ENCODE measurements at places on chromosomes 1 and 21.

GRCh38 chr1:207081806-207082205, 6.9 kb upstream of the C4BPB start:
- DNase-seq, result no peak

- no peak for DNase-seq
These were observed 175.8 kb upstream of the SPAG17 start for GRCh38 chr1:118360817-118361216.

DNA sequence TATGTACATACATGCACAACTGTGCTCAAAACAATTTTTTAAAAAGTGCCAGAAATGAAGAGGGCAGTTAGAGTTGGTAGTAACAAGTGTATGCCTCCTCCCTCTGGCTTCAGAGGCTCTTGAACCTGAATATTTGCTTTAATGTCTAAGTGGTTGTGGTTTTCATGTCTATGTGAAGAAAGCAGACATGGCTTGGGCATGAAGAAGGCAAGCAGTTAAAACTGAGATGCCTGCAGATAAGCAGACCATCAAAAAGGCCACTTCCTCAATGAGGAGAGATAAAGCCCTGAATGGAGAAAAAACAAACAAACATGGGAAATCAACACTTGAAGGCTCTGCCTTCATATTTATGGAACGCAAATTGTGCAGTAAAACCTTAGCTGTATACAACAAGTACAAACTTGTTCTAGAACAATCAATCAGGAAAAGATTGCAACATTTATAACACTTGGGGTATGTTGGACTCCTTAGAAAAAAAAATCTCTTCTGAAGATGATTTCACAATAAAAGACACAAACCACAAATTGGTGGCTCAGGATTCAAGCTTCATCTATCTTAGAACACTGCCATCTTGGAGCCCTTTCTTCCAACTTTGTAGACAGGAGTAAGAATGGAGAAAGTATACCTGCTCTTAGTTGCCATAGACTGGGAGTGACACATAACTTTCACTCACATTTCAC, 52.7 kb upstream of the PLA2G4A start:
- no peak for DNase-seq

GRCh38 chr1:246398126-246398813, 108.8 kb downstream of the SMYD3 start:
- DNase-seq, result no peak

- DNase-seq, result no peak
These were observed 207.6 kb upstream of the NFIA start for GRCh38 chr1:60874718-60875117.

GRCh38 chr1:46646844-46647243, 21.3 kb downstream of the ATPAF1 start:
- DNase-seq, result no peak

DNA sequence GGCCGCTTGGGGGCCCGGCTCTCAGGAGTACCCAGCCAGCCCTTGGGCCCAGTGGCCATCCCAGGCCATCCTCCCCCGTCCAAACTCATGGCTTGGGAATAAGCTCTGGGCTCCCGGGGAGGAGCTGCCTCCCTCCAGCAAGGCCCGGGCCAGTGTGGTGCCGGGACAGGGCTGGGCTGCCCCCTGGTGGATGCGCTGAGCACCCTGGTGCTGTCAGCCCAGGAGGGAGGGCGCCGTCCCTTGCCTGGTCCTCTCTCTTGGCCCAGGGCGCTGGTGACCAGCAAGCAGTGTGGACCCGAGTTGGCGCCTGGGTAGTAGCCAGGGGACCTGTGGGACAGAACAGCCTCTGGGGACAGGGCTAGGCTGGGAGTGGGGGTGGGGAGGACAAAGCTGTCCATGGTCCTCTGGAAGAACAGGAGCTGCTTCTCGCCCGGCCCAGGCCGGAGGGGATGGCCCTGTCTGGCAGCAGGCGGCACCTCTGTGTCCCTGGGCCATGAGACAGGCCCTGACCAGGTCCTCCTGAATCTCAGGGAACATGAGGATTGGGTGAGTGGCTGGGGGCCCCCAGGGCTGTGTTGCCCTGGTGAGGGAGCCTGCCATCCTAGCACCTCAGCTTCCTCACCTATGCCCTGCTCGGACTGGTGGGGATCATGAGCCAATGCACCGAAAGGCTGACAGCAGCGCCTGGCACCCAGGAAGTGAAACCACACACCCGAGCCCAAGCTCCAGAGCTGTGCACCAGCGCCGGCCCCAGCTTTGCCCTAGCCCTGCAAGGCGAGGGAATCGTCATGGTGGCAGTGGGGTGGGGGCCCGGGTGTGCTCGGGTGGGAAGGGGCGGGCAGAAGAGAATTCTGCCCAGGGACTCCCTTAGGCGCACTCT, 9.4 kb downstream of the MORN1 start:
- peak; percentile 81 for DNase-seq

DNA sequence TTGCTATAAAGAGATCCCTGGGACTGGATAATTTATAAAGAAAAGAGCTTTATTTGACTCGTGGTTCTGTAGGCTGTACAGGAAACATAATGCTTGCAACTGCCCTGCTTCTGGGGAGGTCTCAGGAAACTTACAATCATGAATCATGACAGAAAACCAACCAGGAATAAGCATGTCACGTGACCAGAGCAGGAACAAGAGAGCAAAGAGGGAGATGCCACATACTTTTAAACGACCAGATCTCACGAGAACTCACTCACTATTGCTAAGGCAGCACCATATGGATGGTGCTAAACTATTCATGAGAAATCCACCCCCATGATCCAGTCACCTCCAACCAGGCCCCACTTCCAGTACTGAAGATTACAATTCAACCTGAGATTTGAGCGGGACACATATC, 49.8 kb upstream of the RCC1 start:
- no peak for DNase-seq

DNA sequence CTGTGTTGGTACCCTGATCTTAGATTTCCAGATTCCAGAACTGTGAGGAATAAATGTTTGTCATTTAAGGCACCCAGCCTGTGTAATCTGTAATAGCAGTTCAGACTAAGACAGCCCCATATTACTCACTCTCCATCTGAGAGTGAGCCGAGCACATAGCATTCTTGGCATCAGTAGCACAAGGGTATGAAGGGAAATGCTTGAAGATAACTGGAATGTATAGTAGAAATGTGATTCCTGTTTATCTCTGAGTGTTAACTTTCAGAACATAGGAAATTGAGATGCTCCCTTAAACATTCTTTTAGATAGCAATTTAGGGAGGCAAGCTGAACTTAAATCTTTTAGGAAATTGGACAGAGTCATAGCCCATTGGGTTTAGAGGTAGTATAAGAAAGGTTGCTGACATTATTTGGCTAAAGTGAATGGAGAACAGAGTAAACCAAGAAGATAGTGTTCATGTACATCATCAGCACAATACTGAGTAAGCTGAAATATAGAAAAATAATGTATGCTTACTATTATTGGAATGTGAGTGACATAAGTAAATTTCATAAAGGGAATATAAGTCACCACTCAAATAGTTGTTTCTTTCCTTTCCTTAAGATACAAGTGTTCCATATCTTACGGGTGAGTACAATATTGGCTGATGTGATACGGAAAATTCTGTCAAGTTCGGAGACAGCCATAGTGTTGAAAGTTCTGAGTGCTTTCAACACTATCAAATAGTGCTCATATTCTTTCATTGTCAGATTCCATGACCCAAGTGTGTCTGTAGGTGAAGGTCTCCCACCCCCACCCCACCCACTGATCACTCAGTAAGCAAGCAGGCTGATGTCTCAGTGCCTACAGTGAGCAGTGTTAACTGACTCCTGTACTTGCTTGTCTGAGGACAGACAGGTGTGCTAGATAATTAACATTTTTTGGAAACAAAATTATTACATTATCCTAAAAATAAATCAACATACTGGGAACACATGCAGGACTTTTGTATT, 73.7 kb downstream of the LRRC8D start:
- DNase-seq, result no peak

- DNase-seq, result no peak
These were observed 107.2 kb upstream of the MARK1 start for GRCh38 chr1:220420726-220421125.

DNA sequence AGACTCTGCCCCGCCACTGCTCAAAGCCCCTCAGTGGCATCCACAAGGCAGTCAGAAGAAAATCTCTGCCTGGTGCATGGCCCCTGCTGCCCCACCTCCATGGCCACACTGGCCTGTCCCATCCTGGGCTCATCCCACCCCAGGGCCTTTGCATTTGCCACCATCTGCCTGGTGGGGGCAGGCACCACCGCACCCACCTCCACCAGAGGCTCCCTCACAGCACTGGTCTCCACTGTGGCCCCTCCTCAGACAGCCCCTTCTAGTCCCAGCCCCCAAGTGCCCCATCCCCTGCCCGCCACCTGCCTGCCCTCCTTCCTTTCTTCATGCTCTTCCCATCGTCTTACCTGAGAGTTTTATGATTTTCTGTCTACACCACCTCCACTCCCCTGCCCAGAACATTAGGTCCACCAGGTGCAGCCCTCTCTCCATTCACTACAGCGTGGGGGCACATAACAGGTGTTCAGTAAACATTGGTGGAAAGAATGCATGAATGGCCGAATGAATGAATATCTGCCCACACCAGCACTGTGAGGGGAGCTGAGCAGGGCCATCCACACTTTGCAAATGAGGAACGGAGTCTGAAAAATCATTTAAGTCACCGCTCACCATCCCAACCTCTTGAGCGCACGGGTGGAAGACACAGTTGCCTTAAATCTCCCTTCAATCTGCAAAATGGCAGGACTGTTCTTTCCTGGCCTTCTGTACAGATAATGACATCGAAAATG, 2.1 kb downstream of the PRDM15 start:
- DNase-seq, result no peak

DNA sequence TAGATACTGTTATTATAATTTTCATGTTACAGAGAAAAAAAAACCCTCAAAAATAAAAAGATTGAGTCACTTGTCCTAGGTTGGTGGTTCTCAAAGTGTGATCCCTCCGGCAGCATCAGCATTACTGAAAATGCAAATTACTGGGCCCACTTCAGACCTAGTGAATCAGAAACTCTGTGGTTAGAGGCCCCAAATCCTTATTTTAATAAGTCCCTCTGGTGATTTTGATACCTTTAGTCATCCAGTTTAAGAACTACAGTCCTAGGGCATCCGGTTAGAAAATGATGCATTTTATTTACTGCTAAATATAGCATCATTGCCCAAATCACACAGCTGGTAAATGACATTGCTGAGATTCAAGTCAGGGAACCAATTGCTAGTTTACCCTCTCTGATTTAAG, 203.7 kb upstream of the RUNX1 start:
- no peak for DNase-seq

- peak; percentile 43 for DNase-seq
These were observed 110.4 kb downstream of the PPIAL4G start for GRCh38 chr1:148372731-148373130.

DNA sequence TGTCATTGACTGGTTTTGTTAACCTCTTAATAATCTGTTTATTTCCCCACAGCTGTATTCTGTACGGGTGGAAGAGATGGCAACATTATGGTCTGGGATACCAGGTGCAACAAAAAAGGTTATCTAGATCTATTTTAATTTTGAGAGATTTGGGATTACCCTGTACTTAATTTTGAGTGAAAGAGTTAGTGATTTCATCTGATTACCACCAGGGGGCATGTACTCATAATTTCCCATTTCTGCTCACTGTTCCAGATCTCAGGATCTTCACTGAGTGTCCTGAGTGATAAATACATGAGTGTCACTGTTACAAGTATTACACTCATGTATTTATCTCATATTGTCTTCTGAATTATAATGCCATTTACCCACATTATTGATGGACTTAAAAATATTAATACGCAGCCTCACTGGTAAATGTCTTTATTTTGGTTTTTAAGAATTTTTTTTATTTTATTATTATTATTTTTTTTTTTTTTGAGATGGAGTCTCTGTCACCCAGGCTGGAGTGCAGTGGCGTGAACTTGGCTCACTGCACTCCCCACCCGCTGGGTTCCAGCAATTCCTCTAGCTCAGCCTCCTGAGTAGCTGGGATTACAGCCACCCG, 27.4 kb downstream of the DTL start:
- no peak for DNase-seq

GRCh38 chr1:64318428-64318827, 115.0 kb downstream of the UBE2U start:
- DNase-seq, result no peak

DNA sequence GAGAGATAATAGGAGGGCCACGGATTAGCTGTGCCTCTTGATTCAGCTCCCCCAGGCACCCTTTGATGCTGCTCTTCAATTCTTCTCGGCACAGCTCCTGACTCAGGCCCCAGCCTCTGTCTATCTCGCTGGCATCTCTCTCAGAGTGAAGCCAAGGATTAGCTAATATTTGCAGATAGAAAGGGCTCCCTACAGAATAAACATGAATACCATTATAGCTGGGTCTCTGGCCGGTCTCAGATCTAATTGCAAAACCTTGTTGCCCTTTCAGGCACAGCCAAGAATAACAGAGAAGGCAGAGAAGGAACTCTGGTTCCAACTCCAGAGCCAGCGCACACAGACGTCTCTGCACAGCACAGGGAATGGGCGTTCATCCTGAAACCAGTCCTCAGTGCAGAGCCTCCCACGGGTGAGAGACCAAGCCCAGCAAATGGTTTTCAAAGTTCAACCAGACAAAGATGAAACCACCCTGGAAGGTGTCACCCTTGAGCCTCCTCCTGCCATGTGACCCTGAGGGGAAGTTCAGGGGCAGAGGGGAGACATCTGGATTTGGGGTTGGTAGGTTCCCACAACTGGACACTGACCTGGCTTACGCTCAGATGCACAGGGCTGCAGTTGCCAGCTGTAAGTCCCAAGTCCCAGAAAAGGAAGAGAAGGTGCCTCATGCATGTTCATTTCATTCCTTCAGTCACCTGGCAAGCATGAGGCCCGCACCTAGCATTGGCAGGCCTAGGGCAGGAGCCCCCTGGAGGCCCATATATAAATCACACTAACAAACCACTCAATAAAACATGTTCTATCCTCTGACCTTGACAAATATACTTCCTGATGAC, 394.0 kb downstream of the NPHP4 start:
- no peak for DNase-seq

GRCh38 chr1:7497107-7497637, 273.9 kb upstream of the VAMP3 start:
- DNase-seq, result no peak

GRCh38 chr1:27372022-27372807, 2.4 kb downstream of the FCN3 start:
- no peak for DNase-seq

- no peak for DNase-seq
These were observed 83.9 kb downstream of the ST6GALNAC5 start for GRCh38 chr1:76951153-76951552.

DNA sequence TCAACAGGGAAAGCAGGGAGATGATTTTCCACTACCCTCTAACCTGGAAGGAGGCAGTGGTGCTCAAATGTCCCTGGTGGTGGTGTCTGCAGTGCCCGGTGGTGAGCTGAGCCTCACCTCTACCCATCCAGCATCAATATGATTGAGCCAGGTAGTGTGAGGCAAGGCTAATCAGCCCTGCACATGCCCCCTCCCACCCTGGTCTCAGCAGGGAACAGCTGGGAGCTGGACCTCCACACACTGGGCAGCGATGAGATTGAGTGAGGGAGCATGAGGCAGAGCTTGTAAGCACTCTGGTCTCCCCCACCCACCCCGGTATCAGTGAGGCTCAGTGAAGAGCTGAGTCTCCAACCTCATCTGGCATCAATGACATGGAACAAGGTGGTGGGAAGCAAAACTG, 634.3 kb downstream of the PTPRU start:
- DNase-seq, result no peak

GRCh38 chr1:93720956-93721626, 39.5 kb upstream of the BCAR3 start:
- no peak for DNase-seq
